ENCODE measurements at places on chromosomes 6 and 20.

GRCh38 chr20:18225632-18226031, 62.7 kb upstream of the ZNF133 start:
- no peak for DNase-seq

GRCh38 chr20:54062812-54063280, 7.5 kb downstream of the BCAS1 start:
- no peak for DNase-seq

DNA sequence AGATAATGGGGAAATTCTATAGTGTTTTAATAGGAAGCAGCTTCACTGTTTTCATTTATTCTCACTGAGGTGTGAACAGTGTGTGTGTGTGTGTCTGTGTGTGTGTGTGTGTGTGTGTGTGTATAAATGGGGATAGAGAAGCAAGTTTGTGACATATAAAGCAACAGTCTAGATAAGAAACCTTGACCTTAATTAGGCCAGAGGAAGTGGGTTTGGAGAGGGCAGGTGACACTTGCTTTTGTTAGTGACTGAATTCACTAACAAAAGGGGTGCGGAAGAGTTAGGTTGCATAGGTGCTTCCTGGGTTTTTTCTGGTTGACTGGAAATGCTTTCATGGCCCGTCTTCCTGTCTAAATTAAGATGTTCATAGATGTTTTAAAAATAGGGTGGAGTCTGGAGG, 515.7 kb upstream of the FLRT3 start:
- no peak for DNase-seq

DNA sequence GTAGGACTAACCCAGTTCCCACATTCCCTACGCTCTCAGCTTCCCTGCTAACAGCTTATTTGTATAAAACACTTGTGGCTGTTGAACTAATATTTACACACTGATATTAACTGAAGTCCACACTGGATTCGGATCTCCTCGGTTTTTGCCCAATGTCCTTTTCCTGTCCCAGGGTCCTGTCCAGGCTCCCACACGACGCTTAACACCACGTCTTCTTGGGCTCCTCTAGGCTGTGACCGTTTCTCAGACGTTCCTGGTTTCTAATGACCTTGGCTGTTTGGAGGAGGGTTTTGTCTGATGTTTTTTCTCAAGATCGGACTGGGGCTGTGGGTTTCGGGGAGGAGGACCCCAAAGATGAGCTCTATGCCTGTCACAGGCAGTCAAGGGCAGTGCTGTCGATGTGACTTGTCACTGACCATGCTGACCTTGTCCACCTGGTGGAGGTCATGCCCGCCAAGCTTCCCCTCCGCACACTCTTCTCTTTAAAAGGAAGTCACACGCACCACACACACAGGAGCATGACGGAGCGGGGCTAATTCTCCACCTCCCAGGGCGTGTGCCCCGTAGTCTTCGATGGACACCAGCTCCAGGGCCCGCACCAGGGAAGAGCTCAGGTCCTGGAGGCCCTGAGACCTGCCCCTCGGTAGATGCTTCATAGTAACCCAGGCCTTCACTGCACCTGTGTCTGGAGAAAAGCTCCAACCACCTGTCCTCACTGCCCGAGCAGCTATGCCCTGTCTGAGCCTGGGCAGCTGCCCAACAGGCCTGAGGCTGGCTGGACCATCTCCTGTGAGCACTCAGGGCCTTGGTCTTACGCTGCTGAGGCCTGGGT, 72.0 kb downstream of the TTLL2 start:
- DNase-seq = no peak

DNA sequence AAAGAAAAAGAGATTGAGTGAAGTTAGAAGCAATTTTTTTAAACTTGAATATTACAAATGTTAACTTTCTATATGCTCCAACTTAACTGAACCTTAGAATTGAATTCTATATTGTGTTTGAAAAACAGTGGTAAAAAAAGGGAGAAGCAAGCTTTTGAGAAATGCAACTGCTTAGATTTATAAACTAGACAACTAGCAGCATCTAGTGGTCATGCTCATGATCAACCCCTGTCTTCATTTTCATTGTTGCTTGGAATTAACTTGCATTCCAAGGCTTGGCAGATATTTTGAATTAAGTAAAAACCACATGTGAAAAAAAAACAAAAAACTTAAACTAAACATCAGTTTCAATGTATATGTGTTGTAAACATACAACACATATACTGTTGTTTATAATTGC, 113.1 kb downstream of the C6orf58 start:
- DNase-seq = no peak

DNA sequence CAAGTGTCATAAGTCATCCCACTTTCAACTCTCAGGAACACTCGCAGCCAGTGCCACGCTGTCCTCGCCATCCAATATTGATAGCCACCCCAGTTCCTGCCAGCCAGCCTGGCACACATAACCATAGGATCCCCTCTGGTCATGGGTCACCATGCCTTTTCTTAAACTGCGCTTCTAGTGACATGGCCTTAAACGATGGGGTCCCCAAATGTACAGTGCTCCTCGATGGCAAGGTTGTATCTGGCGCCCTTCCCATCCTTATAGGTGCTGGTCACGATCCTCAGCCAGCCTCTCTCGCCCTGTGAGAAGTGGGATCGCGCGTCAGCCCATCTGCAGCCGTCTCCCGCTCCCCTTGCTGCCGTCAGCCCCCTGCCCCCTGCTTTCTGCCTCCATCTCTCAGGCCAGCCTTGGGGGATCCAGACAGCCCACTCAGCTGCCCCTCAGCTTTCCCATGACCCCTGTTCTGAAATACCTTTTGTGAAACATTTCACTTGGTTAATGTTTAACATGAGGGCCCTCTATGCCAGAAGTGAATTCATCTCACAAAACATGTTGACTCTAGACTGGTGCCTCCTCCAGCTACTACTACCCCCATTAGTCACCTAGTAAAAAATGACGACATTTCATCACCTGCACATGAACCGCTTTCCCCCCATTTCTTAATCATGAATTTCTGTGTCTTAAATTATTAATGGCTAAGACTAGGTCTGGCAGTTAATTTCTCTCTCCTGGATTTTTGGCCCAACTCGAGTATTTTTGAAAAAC, 11.4 kb downstream of the CTSZ start:
- no peak for DNase-seq

Data from glutamatergic neuron (in vitro differentiated cells).